ENCODE measurements at places on chromosomes 7 and 10. TPM values are rescaled to one million over a fixed set of nuclear protein-coding genes. Genes with fewer than 3 reads are reported as not detected.

GRCh38 chr10:85447690-85448089 lies 918.9 kb downstream of the GRID1 start:
- no peak for DNase-seq

The LHFPL3 gene
- not detected for total RNA-seq

- no peak for DNase-seq
These were observed 49.0 kb downstream of the PIK3AP1 start for GRCh38 chr10:96671211-96671890.

DNA sequence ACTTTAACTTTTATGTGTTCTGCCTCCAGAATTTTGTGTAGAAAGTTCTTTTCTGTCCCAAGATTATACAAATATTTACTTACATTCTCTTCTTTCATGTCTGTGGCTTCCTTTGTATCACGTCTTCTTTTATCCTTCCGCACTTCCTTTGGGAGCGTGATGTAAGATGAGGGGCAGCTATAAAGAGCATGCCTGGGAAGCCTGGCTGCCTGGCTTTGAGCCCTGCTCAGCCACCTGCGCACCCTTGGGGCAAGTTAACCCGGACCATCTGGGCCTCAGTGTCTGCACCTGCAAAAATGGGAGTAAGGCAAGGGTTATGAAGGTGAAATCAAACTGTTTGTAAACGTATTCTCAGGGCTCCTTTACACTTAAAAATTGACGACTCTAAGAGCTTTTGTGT lies 25.2 kb downstream of the PALD1 start:
- no peak for DNase-seq

GRCh38 chr7:32477649-32477980 lies 12.6 kb downstream of the LSM5 start:
- no peak for DNase-seq

DNA sequence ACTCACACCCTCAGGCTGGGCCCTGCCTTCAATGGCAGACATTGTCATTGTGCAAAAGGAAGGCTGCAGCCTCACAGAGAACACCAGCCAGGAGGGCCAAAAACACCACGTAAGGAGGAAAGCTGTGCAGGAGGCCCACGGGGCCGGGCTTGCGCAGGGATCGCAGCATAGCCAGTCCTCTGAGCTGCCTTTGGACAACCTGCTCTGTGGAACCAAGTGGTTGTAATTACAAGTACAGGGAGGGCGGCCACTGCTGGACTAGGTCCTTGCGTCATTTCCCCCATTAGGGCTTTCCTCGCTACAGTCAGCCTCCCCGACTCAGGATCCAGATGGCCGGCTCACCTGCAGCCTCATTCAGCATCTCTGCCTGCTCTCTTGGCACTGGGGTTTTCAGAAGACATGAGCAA lies 66.9 kb downstream of the FAM53B start:
- DNase-seq, result no peak

DNA sequence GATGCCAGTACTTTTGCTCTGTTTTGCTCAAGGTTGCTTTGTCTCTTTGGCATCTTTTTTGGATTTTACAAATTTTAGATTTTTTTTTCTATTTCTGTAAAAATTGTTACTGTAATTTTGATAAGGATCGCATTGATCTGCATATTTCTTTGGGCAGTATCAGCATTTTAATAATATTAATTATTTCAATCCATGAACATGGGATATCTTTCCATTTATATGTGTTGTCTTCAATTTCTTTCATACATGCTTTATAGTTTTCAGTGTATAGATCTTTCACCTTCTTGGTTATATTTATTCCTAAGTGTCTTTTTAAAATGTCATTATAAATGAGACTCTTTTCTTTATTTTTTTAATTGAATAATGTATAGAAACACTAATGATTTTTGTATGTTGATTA lies 301.6 kb upstream of the SEMA3D start:
- DNase-seq, result no peak

- no peak for DNase-seq
These were observed 10.3 kb upstream of the C10orf120 start for GRCh38 chr10:122709971-122710370.

DNA sequence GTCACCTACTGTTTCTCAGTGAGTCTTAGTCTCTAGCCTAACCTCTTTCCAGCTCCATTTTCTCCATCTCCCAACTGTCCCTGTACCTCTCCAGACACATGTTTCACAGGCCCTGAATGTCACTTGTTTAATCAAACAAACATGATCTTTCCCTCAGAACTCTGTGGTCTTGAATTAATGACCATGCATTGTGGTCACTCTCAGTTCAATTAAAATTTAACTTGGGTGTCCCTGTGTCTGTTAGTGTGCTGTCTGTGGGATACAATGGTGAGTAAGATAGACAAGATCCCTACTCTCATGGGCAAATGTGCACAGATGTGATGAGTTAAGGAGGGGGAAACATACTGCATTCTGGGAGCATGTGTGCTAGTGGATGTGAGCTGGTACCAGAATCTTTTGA lies 65.0 kb downstream of the RBM33 start:
- DNase-seq, result no peak

- no peak for DNase-seq
These were observed 136.3 kb downstream of the C1GALT1 start for GRCh38 chr7:7318601-7319000.

DNA sequence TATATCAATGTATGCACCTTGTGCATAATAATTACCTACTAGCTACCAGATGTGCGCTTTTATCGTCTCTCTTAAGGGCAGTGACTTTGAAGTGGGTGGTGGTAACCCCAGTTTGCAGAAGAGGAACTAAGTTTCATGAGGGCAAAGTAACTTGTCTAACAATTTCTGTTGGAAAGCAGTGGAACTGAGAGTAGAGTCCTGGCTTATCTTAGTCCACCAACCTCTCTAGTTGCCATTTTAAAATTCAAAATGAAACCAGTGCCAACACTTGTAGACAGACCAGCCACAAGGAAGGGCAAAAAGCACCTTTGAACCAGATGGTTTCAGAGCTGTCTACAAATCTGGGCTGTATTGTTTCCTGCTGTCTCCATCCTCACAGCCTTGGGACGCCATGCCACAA lies 32.0 kb upstream of the RBM20 start:
- no peak for DNase-seq

The GPR22 gene
- not detected for total RNA-seq

- no peak for DNase-seq
These were observed 31.0 kb downstream of the CDCA7L start for GRCh38 chr7:21914671-21915070.

The TSPAN12 gene
- 18.8 TPM for total RNA-seq

- no peak for DNase-seq
These were observed 247.6 kb downstream of the AUTS2 start for GRCh38 chr7:69845721-69846495.

DNA sequence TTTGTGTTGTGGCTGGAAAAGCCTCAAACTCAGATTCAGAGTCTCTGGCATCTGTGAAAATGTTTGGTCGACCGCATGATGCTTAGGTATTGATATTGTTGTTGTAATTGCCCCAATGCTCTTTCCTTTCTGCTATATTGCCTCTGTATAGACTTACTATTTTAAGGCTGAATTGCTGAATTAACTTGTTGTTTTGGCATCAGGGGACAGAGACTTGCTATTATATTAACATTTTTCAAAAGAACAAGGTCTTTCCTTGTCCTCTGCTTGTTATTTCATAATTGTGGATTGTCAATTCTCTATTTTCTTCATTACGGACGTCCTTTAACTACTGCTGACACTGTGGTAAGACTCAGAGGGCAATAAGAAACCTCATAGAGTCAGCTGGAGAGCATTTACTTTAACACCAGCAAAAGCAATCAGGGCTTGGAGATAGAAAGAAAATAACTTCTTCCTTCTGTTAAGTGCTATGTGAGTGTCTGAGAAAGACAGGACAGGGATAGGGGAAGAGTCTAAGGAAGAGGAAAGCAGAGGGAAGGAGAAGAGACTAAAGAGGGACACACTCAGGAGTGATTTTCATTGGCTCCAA lies 17.6 kb downstream of the CPED1 start:
- DNase-seq, result no peak

The CNNM1 gene
- 1.1 TPM for total RNA-seq

The MYOZ1 gene
- total RNA-seq, result 0.91 TPM

GRCh38 chr10:6123532-6123931 lies 34.7 kb downstream of the RBM17 start:
- no peak for DNase-seq

GRCh38 chr7:11988186-11988585 lies 156.2 kb upstream of the THSD7A start:
- no peak for DNase-seq

DNA sequence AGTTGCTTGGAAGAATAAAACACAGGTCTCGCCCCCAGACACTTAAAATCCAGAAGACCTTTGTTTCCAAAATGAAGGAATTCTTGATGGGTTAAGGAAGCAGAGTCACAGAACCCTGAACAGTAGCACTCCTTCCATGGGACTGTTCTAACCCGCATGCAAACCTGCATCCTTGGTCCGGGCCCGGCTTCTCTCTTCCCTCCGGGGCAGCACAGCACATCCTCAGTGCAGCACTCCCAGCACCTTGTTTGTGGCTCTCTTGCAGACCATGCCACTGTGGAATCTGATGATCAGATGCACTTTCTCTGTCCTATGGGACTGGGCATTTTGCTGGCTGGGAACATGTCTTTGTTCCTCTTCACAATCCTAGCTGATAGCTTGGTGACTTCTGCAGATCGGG lies 33.5 kb downstream of the INSYN2A start:
- DNase-seq, result no peak

The PLEKHS1 gene
- total RNA-seq, result 25.7 TPM

GRCh38 chr10:110656612-110657011 lies 12.5 kb downstream of the RBM20 start:
- DNase-seq, result no peak

The FAM180A gene
- total RNA-seq, result 1.1 TPM

The ABCC2 gene
- total RNA-seq, result 1.5 TPM

DNA sequence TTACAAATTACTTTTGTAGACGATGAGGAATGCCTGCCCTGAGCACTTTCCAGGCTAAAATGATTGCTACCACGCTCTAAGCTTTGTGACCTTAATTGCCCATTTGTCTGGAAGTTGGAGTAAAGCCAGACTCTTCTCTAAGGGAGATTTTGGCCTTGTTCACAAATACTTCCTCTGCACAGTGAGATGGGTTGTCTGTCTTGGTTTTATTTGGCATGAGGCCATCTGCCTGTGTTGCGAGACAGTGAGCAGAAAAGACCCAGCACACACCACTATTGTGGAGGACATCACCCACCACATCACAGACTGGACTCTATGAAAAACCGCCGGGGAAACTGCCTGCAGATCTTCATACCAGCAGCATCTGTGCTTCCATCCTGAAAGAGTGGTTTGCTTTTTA lies 138.4 kb downstream of the BICC1 start:
- no peak for DNase-seq

DNA sequence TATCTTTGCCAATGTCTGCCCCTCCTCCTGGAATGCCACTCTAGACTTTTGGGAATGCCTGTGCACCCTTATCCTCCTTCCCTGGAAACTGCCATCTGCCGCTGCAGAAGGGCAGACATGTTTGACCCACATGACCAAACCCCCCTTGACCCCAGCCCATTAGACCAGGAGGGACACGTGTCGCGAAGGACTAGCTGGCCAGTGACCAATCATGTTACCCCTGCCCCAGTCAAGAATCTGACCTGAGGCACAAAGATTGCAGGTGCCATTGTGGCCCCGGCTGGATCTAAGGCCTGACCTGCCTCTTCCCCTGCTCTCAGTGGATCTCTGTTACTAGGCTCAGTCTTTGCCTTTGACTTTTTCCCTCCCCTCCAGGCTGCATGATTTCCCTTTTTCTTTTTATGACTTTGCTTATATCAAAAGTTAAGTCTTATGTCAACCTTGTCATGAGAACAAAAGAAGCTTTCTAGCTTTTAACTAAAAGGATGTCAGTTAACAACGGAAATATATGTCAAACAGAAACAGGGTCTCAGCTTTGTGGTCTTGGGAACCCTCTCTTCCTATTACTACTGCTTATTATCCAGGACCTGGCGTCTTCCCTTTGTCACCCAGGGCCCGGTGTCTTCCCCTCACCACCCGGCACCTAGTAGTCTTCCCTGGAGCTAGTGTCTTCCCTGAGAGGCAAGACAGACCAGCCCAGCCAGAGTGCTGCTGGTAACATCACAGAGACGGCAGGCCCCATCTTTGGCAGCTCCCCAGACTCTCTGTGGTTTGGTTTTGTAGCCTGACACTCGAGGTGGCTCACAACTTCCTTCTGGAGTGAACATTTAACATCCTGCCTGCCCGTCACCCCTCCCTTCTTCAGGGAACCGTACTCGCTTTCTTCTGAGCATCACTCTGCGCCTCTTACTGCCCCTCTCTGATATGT lies 24.4 kb upstream of the PPIF start:
- DNase-seq, result peak; percentile 80

DNA sequence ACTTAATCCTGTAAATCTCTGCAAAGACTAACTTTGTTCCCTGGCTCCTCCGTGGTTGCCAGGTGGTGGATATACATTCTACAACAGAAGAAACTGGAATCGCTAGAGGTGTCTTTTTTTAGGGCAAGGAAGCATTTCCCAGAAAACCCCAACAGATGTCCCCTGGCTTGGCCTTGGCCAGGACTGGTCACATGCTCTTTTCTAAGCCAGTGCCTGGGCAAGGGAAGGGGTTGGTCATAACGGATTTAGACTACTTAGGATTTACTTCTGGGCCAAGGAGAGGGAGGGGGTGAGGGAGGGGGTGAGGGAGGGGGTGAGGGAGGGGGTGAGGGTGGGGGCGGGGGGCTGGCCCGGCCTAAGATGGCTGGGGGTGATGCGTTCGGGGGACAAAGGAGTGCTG lies 105.7 kb downstream of the SNX10 start:
- DNase-seq, result no peak

- DNase-seq, result no peak
These were observed 68.1 kb downstream of the SVOPL start for GRCh38 chr7:138632826-138633602.

- no peak for DNase-seq
These were observed 9.3 kb downstream of the WEE2 start for GRCh38 chr7:141717450-141717849.

The PLCE1 gene
- total RNA-seq, result 59.2 TPM

The ZNF316 gene
- 44.7 TPM for total RNA-seq

DNA sequence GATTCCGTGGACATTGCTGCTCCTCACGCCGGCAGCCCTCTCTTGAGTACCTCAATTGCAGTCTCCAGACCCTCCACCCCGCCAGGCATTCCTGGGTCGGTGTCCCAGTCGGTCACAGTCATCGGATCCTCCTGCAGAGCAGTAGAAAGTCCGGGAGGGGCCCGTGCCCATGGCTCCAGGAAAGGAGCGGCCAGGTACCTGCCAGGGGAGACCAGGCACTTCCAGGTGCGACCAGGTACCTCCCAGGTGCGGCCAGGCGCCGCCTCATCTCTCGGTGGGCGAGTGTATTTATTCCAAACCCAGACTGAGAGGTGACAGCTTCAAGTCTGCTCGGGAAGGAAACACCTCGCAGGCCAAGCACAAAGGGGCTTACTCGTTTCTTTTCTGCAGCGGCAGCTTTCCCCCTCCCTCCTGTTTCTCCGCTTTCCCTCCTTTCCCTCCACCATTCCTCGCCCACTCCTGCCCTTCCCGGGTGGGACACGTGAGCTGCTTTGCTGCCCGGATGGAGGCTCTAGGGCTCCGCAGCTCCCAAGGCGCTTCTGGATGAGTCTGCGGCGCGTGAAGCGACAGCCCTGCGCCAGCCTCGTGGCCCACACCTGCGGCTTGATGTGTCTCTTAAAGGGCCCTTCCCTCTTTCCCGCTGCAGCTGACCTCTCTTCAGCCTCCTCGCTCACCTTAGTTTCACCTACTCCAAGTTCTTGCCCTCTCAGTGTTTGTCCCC lies 39.4 kb upstream of the AGK start:
- no peak for DNase-seq

- DNase-seq, result no peak
These were observed 519.1 kb upstream of the AUTS2 start for GRCh38 chr7:69078997-69079769.

GRCh38 chr10:77981281-77981680 lies 48.0 kb downstream of the POLR3A start:
- DNase-seq, result no peak

The PYROXD2 gene
- total RNA-seq, result 25.8 TPM

The SFR1 gene
- 8.4 TPM for total RNA-seq

Measured in ureter (tissue), 1 donor.